Activated CD4-positive, alpha-beta memory T cell treated with anti-CD3 and anti-CD28 coated beads for 36 hours (primary cell): ENCODE measurements at places on chromosomes 13 and 19. TPM values are rescaled to one million over a fixed set of nuclear protein-coding genes. Genes with fewer than 3 reads are reported as not detected.

SIGLEC8 gene
- not detected for total RNA-seq

ZNF134 gene
- total RNA-seq: 8.0 TPM

CYP2A7 gene
- not detected for total RNA-seq

F2RL3 gene
- not detected for total RNA-seq

ADGRE2 gene
- 0.55 TPM for total RNA-seq

GRIN2D gene
- total RNA-seq: 0.07 TPM

B3GLCT gene
- total RNA-seq: 2.8 TPM

CLIP3 gene
- 0.12 TPM for total RNA-seq

GPC5 gene
- total RNA-seq: 0.29 TPM

ENOX1 gene
- total RNA-seq: 0.44 TPM

CGB1 gene
- total RNA-seq: not detected

RFPL4AL1 gene
- not detected for total RNA-seq

SIGLECL1 gene
- not detected for total RNA-seq

GET3 gene
- total RNA-seq: 54.2 TPM

TEX29 gene
- total RNA-seq: 0.43 TPM

PEAK3 gene
- not detected for total RNA-seq

C19orf33 gene
- not detected for total RNA-seq

DZIP1 gene
- total RNA-seq: 0.17 TPM

PPP1R13L gene
- total RNA-seq: 8.1 TPM

OR7A5 gene
- not detected for total RNA-seq

ZNF763 gene
- 1.6 TPM for total RNA-seq

CGB8 gene
- not detected for total RNA-seq

COLGALT1 gene
- total RNA-seq: 46.8 TPM

KIR3DL2 gene
- total RNA-seq: 0.27 TPM

SLC27A5 gene
- total RNA-seq: 17.0 TPM

FAAP24 gene
- 8.3 TPM for total RNA-seq

ZNF835 gene
- 2.2 TPM for total RNA-seq

GZMM gene
- 27.4 TPM for total RNA-seq

FXYD7 gene
- 0.77 TPM for total RNA-seq

MEX3D gene
- 6.1 TPM for total RNA-seq
